Endothelial cell of umbilical vein (primary cell): ENCODE measurements at places on chromosomes 4 and X. TPM values are rescaled to one million over a fixed set of nuclear protein-coding genes. Genes with fewer than 3 reads are reported as not detected.

GRCh38 chr4:38468339-38468866 lies 195.6 kb upstream of the KLF3 start:
- H3K4me1 ChIP-seq, result no peaks in the 10 kb centered on the region
- no peaks in the 10 kb centered on the region for H3K36me3 ChIP-seq
- H3K4me3 ChIP-seq, result no peak overlapping the region

DNA sequence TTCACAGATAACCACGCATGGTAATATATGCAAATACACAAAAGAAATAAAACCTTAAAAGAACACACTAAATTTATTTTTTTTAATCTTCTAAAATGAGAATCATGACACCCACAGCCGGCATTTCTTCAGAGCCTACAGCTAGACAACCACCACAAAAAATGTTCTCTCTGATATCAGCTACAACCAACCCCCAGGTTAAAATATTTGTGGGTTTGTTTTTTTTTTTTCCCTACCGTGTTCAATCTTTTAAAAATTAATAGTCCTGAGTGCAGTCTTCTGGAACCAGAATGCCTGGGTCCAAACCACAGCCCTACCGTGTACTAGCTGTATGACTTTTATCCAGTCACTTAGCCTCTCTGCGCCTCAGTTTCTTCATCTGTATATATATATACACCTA lies 36.0 kb downstream of the MAML3 start:
- DNase-seq, result no peak
- peaks cover 13% of the 10 kb centered on the region for H3K4me1 ChIP-seq
- H3K27me3 ChIP-seq, result no peaks in the 10 kb centered on the region
- no peak overlapping the region for H3K4me3 ChIP-seq

DNA sequence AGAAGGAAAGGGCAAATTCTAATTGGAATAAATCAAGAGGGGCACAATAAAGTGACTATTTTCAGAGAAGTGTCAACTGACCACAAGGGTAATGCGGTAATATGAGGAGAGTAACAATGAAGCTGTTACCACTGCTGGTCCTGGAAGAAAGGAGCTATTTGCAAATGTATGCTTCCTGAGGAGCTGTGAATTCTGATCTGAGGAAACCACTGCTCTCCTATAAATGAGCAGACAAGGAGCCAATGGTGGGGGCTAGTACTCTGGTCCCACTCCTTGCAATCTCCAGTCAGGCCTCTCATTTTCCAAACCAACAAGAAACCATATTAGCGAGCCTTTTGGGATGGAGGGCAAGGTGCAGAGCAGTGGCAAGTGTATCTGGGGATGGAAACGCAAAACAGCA lies 770.2 kb downstream of the FSTL5 start:
- no peak for DNase-seq
- H3K36me3 ChIP-seq, result no peaks in the 10 kb centered on the region
- H3K4me1 ChIP-seq, result no peaks in the 10 kb centered on the region

APBB2 gene
- 124 and 162 TPM in 2 replicates for total RNA-seq

XAGE2 gene
- total RNA-seq, result not detected in 2 replicates
